ENCODE measurements at places on chromosomes 4 and X.

- no peak for DNase-seq
Observed at GRCh38 chrX:50075630-50076339, 125.0 kb downstream of the AKAP4 start.

DNA sequence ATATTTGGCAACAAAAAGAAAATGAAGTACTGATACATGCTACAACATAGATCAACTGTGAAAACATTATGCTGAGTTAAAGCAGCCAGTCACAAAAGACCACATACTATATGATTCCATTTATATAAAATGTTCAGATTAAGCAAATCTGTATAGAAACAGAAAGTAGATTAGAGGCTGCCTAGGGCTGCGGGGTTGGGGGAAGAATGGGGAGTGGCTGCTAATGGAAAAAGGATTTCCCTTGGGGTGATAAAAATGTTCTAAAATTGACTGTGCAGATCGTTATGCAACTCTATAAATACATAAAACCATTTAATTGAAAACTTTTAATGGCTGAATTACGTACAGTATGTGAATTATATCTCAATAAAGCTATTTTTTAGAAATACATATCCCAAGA is 46.8 kb downstream of the NEK1 start:
- no peak for DNase-seq

DNA sequence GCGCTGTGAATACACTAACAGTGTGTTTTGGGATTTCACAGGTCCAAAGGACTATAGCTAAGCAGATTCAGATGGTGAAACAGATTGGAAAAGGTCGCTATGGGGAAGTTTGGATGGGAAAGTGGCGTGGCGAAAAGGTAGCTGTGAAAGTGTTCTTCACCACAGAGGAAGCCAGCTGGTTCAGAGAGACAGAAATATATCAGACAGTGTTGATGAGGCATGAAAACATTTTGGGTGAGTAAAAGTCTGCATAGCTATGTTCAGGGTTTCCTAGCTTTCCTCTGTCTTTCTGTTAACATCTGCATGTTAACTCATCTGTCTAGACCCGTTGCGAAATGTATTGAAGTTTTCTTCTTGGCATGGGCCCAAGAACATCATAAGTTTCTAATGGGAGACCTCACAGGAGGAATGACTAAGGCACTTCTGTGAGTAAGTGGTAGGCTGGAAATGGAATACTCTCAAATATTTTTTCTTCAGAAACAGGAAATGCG is 372.1 kb downstream of the BMPR1B start:
- no peak for DNase-seq

DNA sequence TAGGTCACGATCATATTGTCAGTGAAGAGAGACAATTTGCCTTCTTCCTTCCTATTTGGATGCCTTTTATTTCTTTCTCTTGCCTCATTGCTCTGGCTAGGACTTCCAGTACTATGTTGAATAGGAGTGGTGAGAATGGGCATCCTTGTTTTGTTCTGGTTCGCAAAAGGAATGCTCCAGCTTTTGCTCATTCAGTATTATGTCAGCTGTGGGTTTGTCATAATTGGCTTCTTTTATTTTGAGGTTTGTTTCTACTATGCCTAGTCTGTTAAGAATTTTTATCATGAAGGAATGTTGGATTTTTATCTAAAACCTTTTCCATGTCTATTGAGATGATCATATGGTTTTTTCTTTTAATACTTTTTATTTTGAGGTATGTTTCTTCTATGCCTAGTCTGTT is 152.3 kb upstream of the MAD2L1 start:
- no peak for DNase-seq

DNA sequence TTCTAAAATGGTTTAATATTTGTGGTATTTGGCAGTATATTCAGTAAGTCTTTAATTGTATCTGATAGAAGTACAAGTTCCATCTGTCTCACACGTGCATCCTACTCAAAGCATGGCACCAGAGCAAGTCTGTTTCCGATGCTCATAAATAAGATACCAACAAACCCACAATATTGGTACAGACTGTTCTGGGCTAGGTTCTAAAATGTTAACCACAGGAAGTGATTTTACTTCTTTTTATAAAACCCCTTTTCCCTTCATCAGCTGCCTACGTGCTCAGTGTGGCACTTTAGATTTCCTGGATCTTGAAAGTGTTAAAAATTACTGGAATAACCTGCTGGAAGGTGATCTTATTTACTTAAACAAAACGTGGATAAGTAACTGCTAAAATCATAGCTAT is 165.1 kb downstream of the CFAP299 start:
- no peak for DNase-seq

DNA sequence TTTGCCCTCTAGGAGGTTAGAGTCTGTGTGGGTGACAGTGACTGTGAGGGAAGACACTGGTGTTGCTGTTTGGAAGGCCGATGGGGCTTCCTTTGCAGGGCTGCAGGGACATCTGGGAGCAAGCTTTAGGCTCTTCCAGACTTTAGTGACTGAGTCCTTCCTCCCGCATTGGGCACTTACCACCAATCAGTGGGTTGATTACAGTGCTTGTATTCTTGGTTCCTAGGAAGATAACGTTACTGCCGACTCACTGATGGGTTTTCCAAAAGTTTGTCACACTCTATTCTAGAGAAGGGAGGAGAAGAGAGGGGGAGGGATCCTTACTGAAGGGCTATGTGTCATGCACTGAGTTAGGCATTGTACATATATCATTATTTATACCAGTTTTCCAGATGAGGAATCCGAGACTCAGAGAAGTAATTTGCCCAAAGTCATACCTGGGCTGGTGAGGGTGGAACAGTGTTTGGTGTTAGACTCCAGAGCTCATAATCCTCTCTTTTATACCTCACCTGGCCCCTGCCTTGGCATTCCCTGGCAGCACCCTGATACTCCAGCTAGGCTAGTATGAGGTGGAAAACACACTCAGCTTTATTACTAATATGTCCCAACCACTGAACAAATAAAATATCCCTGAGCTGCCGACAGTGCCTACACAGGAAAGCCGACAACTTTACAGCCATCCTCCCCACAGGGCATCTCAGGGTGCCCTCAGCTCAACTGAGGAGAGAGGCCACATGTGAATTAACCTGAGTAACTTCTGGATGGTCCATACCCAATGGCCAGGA is 3.8 kb downstream of the CHST7 start:
- no peak for DNase-seq

DNA sequence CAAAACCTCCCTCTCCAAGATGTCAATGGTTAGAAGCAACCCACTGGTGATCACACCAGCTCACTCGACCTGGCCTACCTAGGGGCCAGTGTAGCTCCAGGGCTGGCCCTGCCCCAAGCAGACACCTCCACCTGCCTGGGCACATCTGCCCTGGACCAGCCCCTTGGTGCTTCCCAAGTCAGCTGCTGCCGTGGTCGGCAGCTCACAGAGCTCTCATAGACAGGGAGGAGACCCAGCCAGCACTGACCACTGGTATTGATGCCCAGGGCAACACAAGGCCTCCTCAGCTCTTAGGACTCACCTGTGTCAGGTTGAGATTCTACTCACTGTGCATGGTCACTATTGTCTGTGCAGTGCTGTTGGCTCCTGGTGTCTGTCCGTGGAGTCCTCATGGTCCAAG is 51.7 kb downstream of the SEPSECS start:
- no peak for DNase-seq

- DNase-seq, result no peak
Observed at GRCh38 chr4:79210636-79211049, 115.2 kb downstream of the NAA11 start.

- DNase-seq, result no peak
Observed at GRCh38 chrX:134631426-134632346, 26.6 kb downstream of the PLAC1 start.

GRCh38 chr4:176675810-176676209 is 116.9 kb downstream of the VEGFC start:
- no peak for DNase-seq

- no peak for DNase-seq
Observed at GRCh38 chr4:30903502-30904214, 183.5 kb downstream of the PCDH7 start.

GRCh38 chrX:74382613-74383012 is 38.7 kb upstream of the SLC16A2 start:
- DNase-seq, result peak; percentile 39
